OCI-M1 (cell line): ENCODE measurements at places on chromosomes 16 and 17.

- DNase-seq: no peak
Measured at GRCh38 chr17:15083225-15083624, 181.9 kb downstream of the PMP22 start.

GRCh38 chr17:62674841-62675240 is 47.4 kb downstream of the MRC2 start:
- DNase-seq: no peak

DNA sequence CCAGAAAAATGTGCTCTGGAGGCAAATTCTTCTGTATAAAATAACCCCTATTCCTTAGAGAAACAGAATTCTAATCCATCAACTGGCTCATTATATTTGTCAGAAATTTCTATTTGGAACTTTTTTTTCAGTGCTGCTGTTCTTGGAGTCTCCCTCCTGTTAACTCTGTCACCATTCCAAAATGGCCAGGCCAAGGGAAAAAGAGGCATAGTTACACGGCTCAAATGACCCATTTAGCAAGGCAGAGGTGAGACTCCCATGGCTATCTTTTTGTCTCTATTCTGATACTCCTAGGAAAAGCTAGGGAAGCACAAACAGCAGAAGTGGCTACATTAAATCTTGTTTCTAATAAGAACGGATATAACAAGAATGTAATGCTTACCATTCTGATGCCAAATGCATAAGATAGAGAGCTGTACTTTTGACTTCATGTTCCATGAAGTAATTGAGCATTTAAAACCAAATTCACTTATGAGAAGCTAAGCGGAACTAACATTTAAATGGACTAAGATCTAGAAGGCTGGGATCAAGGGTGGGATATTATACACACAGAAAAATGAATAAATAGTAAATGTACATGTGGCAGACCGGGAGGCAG is 64.4 kb upstream of the CORO6 start:
- DNase-seq: no peak

GRCh38 chr16:46830417-46830901 is 521 bp downstream of the C16orf87 start:
- peak; percentile 48 for DNase-seq

GRCh38 chr17:45052052-45052772 is 780 bp upstream of the DCAKD start:
- peak; percentile 53 for DNase-seq

DNA sequence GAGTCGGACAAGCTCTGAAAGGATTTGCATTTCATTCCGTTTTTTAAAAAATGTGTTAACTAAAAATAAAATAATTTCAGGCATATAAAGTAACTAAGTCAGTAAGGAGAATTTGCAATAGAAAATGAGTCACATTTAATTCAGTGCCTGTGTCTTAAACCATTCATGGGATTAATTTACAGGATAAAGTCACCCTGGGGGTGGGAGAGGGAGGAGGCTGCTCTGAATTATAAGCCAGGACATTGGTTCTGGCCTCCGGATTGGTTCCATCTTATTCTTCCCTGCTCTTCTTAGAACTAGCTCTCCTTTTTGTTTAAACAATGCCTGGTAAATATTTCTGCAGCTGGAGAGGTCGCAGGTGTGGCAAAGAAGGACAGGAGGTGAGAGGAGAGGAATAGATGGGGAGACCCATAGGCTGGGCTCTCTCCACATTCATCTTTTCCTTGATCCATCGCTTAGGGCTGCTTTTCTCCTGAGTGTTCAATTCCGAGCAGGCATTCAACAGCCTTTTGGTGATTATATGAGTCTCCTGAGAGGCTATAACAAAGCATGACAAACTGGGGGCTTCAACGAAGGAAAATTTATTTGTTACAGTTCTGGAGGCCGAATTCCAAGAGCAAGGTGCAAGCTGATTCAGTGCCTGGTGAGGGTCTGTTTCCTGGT is 319.2 kb downstream of the PHKB start:
- no peak for DNase-seq

DNA sequence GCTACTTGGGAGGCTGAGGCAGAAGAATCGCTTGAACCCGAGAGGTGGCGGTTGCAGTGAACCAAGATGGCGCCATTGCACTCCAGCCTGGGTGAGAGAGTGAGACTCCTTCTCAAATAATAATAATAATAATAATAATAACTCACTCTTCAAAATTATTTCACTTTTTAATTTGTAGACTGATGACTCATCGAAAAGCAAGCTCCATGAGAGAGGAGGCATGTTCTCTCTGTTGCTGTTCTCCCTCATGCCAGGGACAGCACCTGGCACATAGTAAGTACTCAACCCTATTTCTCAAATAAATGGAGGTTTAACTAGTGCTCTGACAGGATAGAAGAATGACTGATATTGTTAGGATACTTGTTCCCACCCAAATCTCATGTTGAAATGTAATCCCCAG is 265.3 kb downstream of the CEP112 start:
- DNase-seq: no peak

GRCh38 chr17:57354673-57355072 is 98.3 kb downstream of the MSI2 start:
- no peak for DNase-seq

GRCh38 chr17:43791589-43791988 is 11.4 kb downstream of the CFAP97D1 start:
- DNase-seq: peak; percentile 88

DNA sequence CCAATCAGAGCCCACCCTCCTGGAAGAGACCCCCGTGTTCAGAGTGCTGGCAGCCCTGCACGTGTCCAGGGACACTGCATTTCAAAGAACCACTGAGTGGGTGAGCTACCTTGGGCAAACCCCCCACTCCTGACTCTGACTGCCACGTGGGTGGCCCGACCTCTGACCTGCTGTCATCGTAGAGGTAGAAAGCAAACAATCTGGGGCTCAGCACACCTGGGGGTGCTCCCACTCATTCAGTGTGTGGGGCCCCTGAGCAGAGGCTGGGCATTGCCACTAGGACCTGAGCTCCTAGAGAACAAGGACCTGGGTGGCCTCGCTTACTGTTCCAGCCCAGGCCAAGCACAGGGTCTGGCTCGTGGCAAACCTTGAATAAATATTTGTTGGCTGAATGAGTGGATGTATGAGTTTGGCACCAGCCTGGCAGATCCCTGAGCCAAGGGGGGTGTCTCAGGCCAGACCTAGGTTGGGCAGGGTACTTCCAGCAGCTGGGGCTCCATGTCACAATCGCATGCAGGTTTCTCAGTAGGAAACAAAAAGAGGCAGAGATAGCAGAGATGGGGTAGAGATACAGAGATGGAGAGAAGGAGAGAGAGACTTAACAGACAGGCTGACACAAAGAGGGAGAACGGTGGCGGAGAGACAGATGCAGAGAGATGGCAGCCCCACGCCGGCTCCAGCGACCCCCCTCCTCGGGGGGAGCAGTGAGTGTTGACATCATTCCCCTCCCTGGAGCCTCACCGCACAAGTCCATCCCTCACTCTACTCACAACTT is 5.4 kb upstream of the DRC7 start:
- no peak for DNase-seq

- DNase-seq: peak; percentile 25
Measured at GRCh38 chr16:85750827-85751697, at the start of gene C16orf74. Gene C16orf74, minus strand, starts transcription at chr16:85751096. Its CDS starts 15,879 bp downstream, at chr16:85735217.

DNA sequence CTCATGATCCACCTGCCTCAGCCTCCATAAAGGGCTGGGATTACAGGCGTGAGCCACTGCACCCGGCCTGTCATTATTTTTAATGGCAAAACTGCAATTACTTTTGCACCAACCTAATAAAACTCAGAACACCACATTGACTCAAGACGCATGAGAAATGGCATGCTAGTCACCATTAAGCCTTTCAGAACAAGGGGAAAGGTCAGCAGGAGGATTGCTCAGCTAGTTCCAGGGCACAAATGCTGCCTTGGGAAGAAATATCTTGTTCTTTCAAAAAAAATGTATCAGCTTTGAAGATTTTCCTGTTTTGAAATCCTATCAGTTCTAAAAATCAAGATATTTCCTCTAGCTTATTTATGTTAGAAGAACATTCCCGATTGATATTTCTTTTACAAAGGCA is 32.4 kb upstream of the CDYL2 start:
- no peak for DNase-seq

- DNase-seq: peak; percentile 98
Measured at GRCh38 chr17:78665952-78666920, 89.0 kb upstream of the DNAH17 start.

- no peak for DNase-seq
Measured at GRCh38 chr17:70369391-70369790, 200.1 kb downstream of the KCNJ2 start.

DNA sequence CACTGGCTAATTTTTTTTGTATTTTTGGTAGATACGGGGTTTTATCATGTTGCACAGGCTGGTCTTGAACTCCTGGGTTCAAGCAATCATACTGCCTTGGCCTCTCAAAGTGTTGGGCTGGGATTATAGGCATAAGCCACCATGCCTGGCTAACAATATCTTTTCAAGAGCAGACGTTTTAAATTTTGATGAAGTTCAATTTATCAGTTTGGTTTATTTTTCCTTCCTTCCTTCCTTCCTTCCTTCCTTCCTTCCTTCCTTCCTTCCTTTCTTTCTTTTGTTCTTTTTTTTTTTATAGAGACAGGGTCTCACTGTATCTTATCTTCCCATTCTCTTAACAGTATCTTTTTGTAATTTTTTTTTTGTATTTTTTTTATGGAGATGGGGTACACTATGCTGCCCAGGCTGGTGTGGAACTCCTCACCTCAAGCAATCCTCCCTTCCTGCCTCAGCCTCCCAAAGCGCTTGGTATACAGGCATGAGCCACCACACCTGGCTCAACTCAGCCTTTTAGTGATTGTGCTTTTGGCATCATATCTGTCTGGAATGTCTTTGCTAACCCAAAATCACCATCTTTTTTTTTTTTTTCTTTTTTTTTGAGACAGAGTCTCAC is 13.6 kb upstream of the GIP start:
- no peak for DNase-seq

- no peak for DNase-seq
Measured at GRCh38 chr16:64975821-64976220, 146.0 kb downstream of the CDH11 start.

- DNase-seq: no peak
Measured at GRCh38 chr16:11236461-11237254, 19.3 kb downstream of the SOCS1 start.

- DNase-seq: no peak
Measured at GRCh38 chr17:58096892-58097291, 13.7 kb downstream of the DYNLL2 start.

DNA sequence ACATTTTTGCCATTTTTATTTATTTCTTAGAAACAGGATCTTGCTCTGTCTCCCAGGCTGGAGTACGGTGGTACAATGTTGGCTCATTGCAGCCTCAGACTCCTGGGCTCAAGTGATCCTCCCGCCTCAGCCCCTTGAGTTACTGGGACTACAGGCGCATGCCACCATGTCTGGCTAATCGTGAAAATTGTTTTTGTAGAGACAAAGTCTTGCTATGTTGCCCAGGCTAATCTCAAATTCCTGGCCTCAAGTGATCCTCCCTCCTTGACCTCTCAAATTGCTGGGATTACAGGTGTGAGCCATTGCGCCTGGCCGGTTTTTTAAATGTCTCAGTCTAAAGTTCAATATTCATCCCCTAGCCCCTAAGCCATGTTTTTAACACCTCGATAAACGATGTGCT is 182.8 kb upstream of the CACNG3 start:
- no peak for DNase-seq

GRCh38 chr17:79936641-79937381 is 97.6 kb upstream of the CBX4 start:
- no peak for DNase-seq

DNA sequence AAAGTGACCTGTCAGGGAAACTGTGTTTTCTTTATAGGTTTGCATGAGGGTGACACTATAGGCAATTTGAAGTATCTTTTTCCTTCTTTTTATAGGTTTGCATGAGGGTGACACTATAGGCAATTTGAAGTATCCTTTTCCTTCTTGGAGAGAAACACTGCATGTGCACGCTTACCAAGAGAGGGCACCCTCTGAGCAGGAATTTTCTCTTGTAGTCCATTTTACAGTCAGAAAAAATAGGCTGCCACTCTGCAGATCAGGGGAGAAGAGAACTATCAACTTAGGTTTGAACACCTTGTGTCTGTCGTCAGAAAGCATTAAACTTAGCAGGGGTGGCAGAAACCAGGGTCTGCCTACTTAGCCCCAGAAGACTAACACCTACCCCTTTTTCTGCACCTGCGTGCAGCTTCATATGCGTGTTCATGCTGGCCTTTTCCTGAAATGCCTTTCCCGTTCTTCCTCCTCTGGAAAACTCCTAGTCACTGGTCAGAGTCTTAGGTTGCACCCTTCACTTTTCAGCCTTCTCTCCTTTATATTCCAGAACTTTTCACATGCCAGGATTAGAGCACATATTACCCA is 16.4 kb upstream of the SMIM36 start:
- peak; percentile 74 for DNase-seq

DNA sequence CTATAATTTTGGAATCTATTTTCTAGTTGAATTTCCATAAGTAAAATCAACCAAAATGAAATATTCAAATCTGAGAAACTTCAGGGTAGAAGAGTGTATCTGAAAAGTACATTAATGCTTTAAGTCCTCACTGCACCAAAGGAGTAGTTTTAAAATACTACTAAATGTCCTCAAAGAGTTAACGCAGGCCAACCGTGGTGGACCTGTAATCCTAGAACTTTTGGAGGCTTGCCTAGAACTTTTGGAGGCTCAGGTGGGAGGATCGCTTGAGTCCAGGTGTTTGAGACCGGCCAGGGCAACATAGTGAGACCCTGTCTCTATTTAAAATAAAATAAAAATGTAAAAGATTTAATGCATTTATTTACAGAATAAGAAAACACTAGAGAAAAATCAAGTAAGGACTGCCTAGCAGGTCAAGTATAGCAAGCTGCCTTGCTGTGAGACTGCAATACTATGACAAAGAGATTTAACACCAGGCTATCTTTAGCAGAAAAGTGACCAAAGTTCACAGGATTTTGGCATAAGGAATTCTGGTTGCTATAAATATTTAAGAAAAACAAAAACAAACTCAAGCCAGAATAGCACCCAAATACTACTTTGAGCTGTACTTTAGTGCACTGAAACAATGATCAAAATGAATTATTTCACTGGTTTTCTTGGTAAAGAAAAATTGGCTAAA is 41.0 kb downstream of the CHCT1 start:
- no peak for DNase-seq

DNA sequence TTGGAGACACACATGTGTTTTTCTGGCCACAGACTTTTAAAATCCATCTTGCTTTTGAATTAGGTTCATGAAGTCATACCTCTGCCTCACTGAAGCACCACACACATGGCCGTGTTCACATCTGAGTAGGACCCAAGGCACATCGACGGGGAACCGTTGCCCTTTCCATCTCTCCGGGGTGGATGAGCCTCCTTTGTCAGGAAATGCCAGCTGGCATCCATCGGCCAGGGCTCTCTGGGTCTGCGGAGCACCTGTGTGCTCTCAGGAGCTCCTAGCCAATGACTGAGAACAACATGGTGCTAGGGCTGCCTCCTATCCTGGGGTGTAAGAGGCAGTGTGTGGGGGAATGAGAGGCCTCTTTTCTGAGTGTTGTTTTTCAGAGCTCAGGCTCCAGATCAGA is 24.5 kb upstream of the NKD1 start:
- no peak for DNase-seq

- DNase-seq: no peak
Measured at GRCh38 chr17:14366199-14366598, 65.3 kb downstream of the HS3ST3B1 start.

DNA sequence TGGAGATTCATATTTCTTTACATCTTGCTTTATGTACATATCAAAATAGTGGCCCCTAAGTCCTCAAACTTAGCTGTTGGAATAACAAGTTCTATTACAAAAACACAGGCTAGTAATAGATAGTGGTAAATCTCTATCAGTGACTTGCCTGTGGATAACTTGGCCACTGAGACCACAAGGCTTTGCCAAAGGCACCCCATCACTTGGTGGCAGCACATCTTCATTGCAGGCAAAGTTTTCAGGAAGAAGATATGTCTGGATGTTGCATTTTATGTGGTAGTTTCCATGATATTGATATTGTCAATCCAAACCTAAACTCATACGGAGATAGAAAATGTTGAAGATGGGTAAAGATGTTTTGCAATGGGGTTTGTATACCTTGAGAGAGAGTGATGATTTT is 58.5 kb downstream of the KNOP1 start:
- DNase-seq: no peak
